GM23248 (cell line): ENCODE measurements at places on chromosomes 16 and 17. TPM values are rescaled to one million over a fixed set of nuclear protein-coding genes. Genes with fewer than 3 reads are reported as not detected.

GRCh38 chr17:14959106-14959648 lies 305.9 kb downstream of the PMP22 start:
- H3K36me3 ChIP-seq = no peaks in the 10 kb centered on the region
- H3K27ac ChIP-seq = no peak overlapping the region
- peaks cover 5% of the 10 kb centered on the region for H3K27me3 ChIP-seq
- no peaks in the 10 kb centered on the region for H3K4me1 ChIP-seq
- DNase-seq = no peak
- H3K4me3 ChIP-seq = no peak overlapping the region

PSMD11 gene
- total RNA-seq = 44.2 and 47.2 TPM in 2 replicates

GPR142 gene
- total RNA-seq = not detected in 2 replicates

CCP110 gene
- 6.8 and 8.5 TPM in 2 replicates for total RNA-seq

DNAAF1 gene
- total RNA-seq = not detected in 2 replicates

LRRC37A gene
- total RNA-seq = 2.3 and 3.4 TPM in 2 replicates
